ENCODE measurements at places on chromosomes 13 and 19.

DNA sequence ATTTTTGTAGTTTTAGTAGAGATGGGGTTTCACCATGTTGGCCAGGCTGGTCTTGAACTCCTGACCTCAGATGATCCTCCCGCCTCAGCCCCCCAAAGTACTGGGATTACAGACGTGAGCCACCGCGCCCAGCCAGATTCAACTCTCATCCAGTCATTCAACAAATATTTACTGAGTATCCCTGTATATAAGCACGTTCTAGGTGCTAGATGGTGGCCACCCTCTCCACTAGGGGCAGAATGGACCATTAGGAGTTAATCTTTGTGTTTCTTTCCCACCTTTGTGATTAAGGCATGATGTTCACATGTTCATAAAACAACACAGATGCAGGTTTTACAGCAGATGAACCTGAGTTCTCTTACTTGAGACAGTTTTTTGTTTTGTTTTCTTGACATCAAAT lies 7.3 kb downstream of the SHKBP1 start:
- DNase-seq = no peak

- no peak for DNase-seq
Observed at GRCh38 chr13:28843639-28844038, 23.5 kb downstream of the MTUS2 start.

GRCh38 chr13:73440296-73440895 lies 381.6 kb downstream of the KLF5 start:
- DNase-seq = no peak

GRCh38 chr19:43467730-43468129 lies 2.3 kb upstream of the LYPD3 start:
- DNase-seq = no peak

DNA sequence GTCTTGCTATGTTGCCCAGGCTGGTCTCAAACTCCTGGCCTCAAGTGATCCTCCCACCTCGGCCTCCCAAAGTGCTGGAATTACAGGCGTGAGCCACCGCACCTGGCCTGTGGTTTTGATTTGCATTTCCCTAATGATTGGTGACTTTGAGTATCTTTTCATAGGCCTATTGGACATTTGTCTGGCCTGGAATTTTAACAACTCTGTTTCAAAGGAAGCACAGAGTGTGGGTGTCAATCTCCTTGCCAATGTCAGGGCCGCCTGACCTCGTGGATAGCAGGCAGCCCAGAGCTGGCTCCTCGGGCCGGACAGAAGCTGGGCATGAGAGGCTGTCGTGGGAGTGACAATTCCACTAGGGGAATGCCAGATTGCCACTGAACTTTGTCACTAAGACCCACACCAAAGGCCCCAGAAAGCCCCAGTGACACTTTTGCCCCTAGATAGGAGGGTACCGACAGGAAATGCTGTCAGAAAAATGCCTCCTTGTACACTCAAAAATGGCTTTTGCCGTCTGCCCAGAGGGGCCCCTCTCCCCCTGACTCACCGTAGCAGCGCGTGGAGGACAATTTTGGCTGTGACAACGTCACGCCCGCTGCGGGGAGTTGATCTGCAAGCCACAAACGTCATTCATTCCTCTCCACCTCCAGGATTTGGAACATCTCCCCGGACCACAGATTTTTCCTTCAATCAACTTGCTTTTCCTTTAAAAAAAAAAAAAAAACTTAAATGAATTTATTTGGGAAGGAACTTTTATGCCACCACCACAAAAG lies 11.7 kb upstream of the ADGRE5 start:
- peak; percentile 39 for DNase-seq

DNA sequence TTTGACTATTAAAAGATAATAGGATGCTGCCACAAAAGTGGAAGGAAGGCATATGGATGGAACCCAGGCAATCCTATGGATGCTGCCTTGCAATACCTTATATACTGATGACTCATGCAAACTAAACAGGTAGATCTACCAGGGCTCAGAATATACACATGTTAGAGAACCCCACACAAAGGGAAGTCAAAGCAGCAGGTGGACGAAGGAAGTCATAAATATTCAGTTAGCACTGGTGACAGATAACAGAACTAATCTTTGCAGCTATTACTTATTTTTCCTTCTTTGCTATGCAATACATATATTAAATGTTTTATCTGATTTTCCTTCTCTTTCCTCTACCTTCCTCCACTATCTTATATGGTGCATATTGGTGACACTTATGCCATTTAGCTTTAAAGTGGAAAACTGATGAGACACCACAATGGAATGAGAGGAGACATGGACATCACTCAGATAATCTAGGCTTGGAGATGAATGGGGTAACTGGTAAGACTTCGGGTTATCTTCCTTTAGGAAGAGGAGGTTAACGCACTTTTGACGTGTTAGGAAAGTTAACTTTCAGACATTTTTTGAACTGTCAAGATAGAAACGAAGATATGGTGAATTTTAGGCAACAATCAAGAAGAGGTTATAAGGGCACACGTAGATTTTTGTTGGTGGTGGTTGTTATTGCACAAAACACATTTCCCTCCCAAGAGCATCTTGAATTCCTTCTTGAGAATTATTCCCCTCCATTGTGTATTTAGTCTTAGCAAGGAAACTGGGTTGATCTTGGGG lies 39.8 kb upstream of the MBNL2 start:
- DNase-seq = peak; percentile 94

- DNase-seq = no peak
Observed at GRCh38 chr13:45297456-45298205, 43.4 kb downstream of the TPT1 start.

- peak; percentile 6 for DNase-seq
Observed at GRCh38 chr13:39684531-39685137, 29.2 kb downstream of the COG6 start.

- no peak for DNase-seq
Observed at GRCh38 chr19:1046836-1047695, 7.2 kb downstream of the ABCA7 start.

DNA sequence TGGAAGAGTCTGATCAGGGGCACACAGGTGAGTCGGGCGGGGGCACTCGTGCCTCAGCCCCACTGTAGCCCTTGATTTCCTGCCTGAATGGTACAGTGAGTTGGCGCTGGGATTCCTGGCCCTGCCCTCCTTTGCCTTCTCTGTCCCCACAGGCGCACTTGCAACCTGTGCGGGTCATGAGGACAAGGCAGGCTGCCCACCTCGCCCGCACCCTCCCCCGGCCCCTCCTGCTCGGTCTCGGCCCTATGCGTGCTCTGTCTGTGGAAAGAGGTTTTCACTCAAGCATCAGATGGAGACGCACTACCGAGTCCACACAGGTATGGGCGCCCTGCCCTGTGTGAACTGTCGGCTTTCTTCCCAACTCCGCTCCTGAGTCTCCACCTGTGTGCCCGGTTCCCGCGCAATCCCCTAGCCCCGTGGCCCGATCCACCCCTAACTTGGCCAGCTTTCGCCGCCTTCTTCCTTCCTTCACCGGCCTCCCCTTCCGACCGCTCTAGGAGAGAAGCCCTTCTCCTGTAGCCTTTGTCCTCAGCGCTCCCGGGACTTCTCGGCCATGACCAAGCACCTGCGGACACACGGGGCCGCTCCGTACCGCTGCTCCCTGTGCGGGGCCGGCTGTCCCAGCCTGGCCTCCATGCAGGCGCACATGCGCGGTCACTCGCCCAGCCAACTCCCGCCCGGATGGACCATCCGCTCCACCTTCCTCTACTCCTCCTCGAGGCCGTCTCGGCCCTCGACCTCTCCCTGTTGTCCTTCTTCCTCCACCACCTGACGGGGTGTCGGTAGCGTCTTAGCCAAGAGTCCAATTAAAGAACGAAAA lies 1.6 kb upstream of the KMT2B start:
- DNase-seq = peak; percentile 48

Measured in trophoblast cell (in vitro differentiated cells and primary cell).